ENCODE measurements at places on chromosomes 7 and 10.

DNA sequence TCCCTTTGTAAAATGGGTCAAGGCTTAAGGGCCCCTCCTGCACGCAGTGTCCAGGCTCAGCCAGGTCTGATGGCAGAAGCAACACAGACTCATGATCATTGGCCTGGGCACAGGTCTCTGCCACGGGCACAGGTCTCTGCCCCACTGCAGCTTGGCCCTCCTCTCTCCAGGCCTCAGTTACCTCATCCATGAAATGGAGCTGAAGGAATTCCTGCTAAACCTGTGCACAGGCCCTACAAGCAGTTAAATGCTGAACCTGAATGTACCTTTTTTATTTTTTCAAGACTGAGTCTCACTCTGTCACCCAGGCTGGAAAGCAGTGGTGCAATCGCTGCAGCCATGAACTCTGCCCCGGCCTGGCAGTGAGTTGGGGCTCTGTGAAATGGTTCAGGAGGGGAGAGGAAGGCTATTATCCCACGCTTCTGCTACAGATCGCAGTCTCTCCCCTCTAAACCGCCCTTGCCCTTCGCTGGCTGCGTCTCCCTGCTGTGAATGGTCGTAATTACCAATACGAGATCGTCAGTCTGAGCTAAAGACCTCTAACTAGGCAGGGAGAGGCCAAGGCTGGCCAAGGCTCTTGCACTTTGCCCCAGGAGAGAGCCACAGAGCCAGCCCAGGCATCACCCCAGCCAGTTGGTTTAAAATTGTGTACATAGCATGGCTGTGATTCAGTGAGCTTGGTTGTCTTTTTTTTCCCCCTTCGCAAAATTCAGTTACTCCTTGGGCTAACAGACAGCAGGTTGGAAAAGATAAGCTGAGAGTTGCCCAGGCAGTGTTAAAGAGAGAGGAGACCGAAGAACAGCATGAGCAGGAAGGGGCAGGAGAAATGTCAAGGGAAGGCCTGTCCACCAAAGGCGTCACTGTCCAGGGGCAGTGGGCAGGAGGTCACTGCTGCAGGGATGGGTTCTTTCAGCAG lies 93.0 kb upstream of the KCTD7 start:
- DNase-seq = no peak

DNA sequence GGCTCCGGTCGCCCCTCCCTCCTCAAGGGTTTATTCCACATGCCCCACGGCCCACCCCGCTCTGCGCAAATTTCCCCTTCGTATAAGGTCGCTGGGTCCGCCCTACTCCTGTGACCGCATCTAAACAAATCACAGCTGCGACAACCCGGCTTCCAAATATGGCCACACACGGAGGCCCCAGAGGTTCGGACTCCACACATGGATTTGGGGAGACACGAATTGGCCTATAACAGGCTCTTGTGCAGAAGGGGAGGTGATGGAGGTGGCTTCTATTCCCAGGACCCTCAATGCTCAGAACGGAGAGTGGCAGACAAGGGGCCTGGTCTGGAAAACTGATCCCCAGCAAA lies 90.1 kb downstream of the FOXL3 start:
- DNase-seq = no peak

- no peak for DNase-seq
Measured at GRCh38 chr7:18532813-18533212, 37.3 kb downstream of the HDAC9 start.

- no peak for DNase-seq
Measured at GRCh38 chr7:23864973-23865372, 155.0 kb downstream of the STK31 start.

DNA sequence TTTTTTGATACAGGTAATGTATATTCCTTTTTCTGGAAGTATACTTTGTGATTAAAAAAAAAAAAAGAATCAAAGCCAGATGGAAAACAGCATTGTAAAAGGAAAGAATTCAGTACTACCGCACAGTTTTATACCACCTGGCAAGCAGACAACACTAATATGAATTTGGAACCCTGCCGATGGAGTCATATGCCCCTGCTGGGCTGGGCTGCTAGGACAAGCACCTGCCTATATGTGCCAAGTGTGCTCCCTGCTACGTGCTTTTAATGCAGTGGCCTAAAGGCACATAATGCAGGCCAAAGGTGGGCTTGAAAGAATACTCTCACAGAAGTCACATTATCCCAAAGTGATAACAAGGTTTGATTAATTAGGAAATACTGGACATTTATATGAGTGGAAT lies 29.8 kb upstream of the WAC start:
- DNase-seq = peak; percentile 16

DNA sequence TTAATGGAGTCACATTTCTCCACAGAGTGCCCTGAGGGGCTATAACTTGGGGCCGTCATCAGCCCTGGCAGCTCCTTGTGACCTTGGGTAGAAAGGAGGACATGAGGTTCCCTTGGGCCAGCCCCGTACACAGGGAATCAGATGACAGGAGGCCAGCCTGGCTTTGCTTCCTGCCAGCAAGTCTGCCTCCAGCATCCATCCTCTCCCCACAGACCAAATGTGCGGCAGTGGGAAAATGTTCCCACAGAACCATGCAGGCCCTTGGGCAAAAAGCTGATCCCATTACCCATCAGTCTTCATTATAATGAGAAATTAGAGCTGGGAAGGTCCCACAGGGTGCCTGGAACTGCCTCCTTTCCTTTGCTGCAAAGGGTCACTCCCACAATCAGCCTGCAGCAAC lies 908.3 kb downstream of the GRID1 start:
- no peak for DNase-seq

Data from H4 (cell line).